ENCODE measurements at places on chromosomes 13 and 19.

DNA sequence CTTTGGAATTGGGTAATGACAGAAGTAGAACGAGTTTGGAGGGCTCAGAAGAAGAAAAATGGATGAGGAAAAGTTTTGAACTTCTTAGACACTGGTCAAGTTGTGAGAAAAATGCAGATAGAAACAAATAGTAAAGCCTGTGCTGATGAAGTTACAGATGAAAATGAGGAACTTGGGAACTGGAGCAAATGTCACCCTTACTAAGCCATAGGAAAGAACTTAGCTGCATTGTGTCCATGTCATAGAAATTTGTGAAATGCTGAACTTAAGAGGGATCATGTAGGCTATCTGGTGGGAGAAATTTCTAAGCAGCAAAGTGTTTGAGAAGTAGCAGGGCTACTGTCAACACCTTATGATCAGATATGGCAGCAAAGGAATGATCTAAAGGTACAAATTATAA, 289.2 kb upstream of the PCDH9 start:
- DNase-seq = no peak

- DNase-seq = no peak
These were observed 484.7 kb downstream of the IRS2 start for GRCh38 chr13:109301726-109302125.

DNA sequence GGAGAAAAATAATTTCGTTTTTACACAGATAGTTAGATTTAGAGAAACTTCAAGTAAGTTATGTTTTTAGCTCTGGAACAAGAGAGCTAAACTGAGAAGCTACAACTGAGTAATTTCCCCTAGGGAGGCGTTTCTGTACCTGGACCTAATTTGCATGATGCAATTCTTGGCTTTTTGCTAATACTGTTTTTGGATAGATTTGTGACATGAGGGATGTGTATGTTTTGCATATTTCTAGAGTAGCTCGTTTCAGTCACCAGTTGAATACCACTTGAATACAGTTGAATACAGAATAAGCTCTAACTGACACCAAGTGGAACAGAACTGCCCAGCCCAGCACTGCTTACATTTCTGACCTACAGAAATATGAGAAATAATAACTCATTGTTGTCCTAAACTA, 1227.9 kb upstream of the SPRY2 start:
- DNase-seq = no peak

GRCh38 chr13:31042049-31042448, 109.6 kb downstream of the TEX26 start:
- DNase-seq = no peak

Data from SK-N-DZ (cell line).